ENCODE measurements at places on chromosomes 5 and 9.

GRCh38 chr5:123174916-123175481, 86.0 kb downstream of the PRDM6 start:
- no peak for DNase-seq

DNA sequence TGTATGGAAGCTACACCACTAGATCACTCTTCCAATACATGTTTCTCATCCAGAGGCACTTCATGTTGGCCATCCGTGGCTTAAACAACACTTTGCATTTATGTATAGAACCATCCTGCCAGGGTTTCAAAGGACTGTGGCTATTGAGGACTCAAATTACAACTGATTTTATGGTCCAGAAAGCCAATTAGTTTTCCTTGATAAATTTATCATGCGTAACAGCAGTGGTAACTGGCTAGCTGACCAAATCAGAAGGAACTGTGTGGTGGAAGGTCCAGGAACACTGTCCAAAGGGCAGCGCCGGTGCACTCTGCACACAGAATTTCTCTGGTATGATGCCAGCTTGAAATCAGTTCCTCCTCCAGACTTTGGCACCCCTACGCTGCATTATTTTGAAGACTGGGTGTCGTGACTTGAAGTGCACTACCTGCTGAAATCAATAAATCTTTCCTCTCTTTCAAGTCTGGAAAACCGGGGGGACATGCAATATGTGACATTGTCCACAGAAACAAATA, 69.3 kb upstream of the TMEM252 start:
- DNase-seq, result no peak

DNA sequence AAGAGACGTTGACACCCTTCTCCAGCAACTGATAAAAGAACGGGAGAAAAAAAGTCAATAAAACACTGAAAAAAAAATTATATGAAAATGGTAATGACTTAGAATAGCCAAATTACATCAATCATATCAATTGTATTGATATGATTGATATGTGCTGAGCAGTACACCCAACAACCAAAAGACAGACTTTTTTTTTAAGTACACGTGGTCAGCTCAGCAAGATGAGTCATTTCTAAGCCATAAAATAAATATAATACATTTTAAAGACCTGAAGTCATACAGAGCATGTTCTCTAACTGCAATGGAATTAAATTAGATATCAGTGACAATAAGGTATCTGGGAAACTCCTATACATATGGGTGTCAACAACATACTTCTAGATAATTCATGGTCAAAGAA, 30.9 kb upstream of the OLFM1 start:
- DNase-seq, result no peak

GRCh38 chr9:92666912-92667532, 2.9 kb downstream of the IPPK start:
- no peak for DNase-seq

DNA sequence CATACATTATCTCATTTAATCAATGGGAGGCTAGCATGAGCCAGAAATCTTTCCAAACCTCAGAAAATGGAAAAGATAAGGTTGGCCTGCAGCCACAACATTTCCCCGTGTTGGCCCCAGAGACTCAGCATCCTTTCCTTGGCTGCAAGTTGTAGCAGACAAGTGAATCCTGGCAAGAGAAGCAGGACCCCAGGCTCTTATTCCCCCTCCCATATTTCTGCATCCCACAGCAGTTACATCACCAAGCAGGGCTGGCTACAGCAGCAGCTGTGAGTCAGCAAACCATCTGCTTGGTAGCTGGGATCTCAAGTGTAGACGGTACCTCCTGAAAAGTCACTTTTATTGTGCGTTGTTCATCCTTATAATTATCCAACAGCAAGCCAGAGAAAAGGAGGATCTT, 212.4 kb downstream of the GNA14 start:
- DNase-seq, result no peak

GRCh38 chr5:121319292-121319691, 532.4 kb upstream of the FTMT start:
- DNase-seq, result no peak

- DNase-seq, result no peak
Measured at GRCh38 chr9:107307331-107307730, 24.3 kb downstream of the RAD23B start.

- DNase-seq, result no peak
Measured at GRCh38 chr5:53350991-53351770, 129.2 kb upstream of the FST start.

DNA sequence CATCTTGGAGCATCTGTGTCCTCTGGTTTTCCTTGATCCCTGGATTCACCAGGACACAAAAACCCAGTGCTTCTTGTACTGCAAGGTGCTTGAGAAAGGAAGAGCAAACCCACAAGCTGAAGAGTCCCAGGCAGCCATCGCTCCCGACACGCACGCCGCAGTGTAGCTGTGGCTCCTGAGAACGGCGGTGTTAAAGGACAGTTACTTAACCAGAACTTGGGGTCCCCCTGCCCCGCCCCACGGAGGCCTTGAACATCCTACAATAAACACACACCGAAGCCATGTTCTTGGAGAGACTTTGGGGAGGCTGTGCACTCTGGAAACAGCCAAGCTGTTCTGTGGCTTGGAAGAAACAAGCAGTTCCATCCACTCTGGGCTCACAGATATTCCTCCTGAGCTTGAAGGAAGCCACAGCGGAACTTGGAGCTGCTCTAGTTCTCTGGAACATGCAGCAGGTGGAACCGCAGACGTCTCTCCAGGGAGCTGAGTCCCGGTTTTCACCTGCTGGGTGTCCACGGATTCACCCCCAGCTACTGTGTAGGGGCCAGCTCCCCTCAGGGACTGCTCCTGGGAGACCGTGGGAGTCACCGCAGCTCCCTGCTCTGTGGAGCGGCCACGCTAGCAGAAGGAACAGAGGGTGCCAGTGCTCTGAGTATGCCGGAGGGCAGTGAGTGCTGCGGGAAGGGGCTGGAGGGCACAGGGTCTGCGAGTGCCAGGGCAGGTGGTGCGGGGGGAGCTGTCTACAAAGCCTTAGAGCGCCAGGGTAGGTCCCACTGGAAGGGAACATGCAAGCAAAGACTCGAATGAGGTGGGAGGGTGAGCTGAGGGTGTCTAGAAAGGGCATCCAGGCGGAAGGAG, 107.3 kb downstream of the ADAMTS2 start:
- no peak for DNase-seq

DNA sequence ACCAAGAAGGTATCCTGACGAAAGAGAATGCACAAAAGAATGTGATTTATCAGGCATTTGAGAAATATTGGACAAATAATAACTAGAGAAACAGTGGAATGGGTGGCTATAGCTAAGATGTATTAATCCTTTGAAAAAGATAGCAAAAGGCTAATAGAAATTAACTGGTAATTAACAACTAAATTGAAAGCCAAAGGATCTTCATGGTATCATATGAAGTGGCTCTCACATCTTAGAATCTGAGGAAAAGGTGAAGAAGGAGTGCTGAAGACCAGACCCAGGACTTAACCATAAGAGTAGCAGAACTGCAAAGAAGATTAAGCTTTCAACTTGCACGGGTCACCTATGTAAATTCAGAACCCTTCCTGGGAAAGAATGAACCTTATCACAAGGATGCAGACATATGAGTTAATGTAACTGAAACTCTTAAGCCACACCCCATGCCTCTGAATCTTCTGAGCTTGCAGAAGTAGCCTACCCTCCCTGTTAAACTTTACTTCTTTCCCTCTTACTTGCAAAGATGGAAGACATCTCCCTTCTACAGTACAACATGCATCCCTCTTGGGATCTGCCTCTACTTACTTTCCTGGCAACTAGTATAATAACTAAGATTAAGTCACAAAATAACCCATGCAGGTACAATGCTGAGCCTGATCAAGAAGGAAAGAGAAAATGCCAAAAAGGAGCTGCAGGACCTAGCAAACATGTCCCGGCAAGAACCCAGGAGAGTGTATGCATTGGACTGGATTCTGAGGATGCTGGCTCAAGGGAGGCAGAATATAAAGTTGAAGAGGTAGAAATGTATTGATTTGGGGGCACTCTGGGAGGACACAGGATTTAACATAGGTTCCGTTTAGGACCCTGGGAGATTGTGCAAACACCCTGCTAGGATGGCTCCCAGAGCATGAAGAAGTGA, 395.5 kb upstream of the SLC30A5 start:
- no peak for DNase-seq

DNA sequence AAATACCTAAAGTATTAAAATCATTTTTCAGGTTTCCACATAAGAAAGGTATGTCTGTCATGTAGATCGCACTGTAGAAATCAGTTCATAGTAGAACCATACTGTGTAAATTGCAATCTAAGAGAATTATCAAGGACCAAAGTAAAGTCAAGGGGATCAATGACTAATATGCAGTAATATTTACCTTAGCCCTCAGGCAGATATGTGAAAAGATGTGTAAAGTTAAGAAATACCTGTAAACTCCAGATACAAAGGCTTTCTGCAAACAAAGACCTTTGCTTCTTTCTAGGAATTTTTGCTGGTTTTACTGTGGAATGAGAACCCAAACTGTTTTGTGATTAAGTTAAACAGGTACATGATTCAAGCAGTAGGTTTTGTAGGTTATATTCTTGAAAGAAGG, 11.6 kb downstream of the POLK start:
- DNase-seq, result no peak

- no peak for DNase-seq
Measured at GRCh38 chr9:7479300-7479699, 320.3 kb downstream of the DMAC1 start.

DNA sequence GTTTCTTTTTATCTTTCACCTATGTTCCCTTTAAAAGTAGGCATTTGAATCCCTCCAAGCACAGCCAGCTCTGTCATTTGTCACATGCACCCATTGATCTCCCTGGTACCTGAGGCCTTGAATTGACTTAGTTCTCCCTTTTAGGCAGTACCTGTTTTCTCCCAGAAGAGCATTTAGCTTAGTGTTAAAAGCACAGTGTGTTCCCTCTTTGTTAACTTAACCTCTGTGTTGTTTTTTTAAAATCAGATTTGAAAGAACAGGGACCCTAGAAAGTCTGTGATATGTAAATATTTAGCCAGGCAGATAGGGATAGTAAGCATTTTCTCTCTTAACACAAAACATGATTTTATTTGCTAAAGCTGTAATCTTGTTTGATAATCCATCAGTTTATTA, 113.8 kb upstream of the SPATA31D4 start:
- no peak for DNase-seq

- DNase-seq, result no peak
Measured at GRCh38 chr9:135719472-135719871, 17.5 kb downstream of the KCNT1 start.

DNA sequence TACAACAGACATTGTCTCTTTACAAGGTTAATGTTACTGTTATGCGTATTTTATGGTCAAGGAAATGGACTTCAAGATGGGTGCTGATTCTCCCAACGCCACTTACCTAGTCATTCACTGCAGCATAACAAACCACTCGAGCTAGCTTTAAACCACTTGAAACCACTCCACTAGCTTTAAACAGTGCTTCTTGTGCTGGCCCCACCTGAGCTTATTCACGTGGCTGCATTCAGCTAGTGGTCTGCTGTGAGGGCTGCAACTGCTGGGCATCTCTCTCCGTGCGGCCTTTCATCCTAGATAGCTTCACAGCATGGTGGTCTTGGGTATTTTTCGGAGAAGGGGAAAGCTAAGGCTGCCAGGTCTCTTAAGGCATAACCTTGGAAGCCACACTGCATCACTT, 3.5 kb upstream of the HRH2 start:
- no peak for DNase-seq

- no peak for DNase-seq
Measured at GRCh38 chr5:153896117-153896516, 142.6 kb downstream of the FAM114A2 start.

DNA sequence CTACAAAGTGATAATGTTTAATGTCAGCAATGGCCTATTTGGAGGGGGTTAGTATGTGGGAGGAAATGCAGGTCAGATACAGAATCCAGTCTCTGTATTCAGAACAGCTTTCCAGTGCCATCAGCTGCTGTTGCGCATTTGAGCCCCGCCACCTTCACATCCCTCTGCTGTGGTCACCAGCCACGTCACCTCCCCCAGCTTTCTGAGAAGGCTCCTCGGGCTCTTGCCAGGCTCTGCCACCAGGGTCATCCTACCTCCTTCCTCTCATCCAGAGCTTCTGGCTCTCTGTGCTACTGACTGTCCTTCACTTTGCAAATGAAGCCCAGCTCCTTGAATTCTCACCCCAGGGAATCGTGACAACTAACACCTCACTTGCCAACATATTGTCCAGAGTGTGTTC, 138.8 kb downstream of the PIK3R1 start:
- no peak for DNase-seq

DNA sequence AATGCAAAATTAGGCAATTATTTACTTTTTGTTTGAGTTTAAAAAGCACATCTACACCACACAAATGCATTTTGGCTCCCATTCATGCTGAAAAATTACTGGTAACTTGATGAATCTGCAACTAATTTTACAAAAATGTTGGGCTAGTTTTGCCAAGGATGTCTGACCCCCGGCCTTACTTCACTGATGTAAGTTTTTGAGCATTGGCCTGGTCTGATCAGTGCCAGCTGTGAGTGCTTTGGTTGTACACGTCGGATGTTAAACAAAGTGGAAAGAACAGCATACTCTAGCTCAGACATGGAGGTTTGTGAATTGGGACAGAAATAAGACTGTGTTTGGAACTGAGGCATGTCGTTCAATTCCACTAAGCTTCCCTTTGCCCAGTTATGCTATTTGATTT, 1044.2 kb downstream of the TLE4 start:
- DNase-seq, result no peak

- DNase-seq, result no peak
Measured at GRCh38 chr9:76873821-76874220, 32.1 kb downstream of the PRUNE2 start.

- no peak for DNase-seq
Measured at GRCh38 chr9:95478335-95478734, 38.4 kb downstream of the PTCH1 start.

DNA sequence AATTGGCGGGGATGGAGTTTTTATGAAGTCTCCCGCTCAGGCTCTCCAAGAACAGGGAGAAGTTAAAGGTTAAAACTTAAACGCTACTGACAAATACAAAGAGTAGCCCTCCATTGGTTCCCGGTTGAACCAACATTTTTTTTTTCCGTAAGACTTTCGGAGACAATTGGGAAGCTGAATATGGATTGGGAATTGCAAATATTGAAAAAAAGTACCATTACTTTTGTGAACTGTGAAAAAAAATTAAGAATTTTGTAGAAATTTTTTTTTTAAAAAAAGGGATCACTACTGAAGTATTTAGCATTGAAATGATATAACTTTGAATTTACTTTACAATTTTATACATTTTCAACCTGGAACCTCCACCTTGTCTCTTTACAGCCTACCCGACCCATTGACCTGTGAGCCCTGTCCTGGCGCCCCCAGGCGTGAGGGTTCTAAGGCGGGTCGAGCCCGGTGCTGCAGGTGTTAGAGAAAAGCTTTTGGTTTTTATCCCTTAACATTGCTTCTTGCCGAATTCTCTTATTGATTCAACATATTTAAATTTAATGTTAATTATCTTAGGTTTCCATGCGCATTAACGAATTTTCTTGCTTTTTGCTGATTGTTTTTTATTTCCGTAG, 448 bp upstream of the ZNF782 start:
- no peak for DNase-seq

Data from activated CD4-positive, alpha-beta T cell treated with anti-CD3 and anti-CD28 coated beads for 24 hours (primary cell).